ENCODE measurements at places on chromosomes 7 and 10. TPM values are rescaled to one million over a fixed set of nuclear protein-coding genes. Genes with fewer than 3 reads are reported as not detected.

PIK3CG gene
- total RNA-seq: 1.6 TPM

C10orf88 gene
- 34.6 TPM for total RNA-seq

VSIR gene
- 2.0 TPM for total RNA-seq

SLIT1 gene
- total RNA-seq: 48.9 TPM

LIPJ gene
- 3.7 TPM for total RNA-seq

AGR2 gene
- total RNA-seq: 1.2 TPM

EIF5AL1 gene
- total RNA-seq: under 0.01 TPM

SPDYE9 gene
- under 0.01 TPM for total RNA-seq
